Activated CD4-positive, alpha-beta memory T cell treated with anti-CD3 and anti-CD28 coated beads, Interleukin-2, amount 10 ng/mL, durations not matched to agents 7 days and 5 days (primary cell): ENCODE measurements at places on chromosomes 5 and 9.
A peak's percentile ranks its signal among the peaks of the same experiment; 100 is the strongest.

DNA sequence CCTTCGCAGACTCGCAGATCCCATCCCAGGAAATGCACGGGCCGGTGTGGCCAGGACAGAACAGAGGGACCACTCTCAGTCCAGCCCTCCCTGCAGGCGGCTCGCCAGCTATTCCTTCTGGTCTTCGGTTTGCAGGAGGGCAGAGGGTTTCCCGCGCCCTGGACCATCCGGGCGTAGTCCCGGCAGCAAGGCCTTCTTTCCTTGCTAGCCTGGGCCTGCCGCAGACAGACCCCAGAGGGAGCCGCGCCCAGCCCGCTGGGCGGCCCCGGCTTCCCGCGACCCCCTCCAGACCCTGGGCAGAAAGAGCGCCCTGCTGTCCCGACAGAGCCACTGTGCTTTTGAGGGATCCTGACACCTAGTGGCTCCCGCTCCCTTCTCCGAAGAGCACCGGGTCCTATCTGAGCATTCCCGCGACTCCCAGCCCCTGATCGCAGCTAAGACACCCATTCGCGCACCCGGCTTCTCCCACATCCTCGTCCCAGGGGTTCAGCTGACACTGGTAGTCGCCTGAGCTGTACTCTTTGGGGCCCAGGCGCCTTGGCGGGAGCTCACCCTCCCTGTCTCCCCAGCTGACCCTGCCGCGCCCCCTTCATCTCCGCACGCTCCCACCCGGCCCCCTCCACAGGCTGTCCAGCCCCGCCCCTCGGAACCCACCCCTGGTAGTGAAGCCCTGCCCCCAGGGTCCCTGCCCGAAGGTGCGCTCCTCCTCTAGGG, 1.1 kb downstream of the CFAP90 start:
- no peak for DNase-seq

GRCh38 chr9:115208501-115208900, 90.5 kb upstream of the TNC start:
- no peak for DNase-seq

GRCh38 chr9:18238752-18239447, 235.1 kb upstream of the ADAMTSL1 start:
- DNase-seq, result no peak

GRCh38 chr9:77729177-77729576, 81.1 kb upstream of the GNA14 start:
- DNase-seq, result no peak

DNA sequence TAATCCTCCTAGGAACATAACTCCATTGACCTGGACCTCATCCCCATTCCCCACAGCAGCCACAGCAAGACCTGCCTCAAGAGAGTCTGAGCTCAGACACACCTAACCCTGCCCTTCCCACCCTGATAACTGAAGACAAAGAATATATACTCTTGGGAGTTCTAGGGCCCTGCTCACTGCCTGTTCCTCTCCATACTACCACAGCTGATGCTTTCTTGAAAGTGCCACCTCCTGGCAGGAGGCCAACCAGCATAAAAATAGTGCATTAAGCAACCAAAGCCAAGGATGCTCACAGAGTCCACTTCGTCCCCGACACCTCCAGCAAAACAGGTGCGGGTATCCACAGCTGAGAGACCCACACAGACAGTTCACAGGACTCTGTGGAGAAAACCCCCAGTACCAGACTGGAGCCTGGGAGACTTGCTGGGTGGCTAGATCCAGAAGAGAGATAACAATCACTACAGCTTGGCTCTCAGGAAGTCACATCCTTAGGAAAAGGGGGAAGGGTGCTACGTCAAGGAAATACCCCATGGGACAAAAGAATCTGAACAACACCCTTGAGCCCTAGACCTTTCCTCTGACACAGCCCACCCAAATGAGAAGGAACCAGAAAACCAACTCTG, 23.5 kb downstream of the FAM114A2 start:
- DNase-seq, result no peak

GRCh38 chr9:136693490-136694162, 6.4 kb upstream of the AGPAT2 start:
- DNase-seq, result no peak

DNA sequence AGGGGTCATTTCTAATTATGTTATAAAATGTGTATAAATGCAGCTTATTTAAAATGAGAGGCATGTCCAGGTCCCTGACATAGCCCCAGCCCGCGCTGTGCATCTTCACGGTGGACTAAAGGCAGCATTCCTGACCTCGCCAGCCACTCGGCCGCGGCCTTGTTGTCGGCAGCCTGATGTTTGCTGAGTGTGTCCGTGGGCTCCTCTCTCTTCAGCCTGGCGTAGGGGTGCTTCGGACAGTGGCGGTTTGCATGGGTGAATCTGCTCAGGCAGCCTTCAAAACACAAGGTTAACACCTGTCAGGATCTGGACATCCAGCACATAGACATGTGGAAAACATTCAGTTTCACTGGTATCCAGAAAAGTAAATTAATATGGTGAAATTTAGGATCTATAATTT, 8.8 kb upstream of the SLC35D2 start:
- DNase-seq, result no peak

GRCh38 chr9:98328141-98328540, 72.7 kb upstream of the TBC1D2 start:
- no peak for DNase-seq

GRCh38 chr5:92518318-92518904, 1062.6 kb downstream of the NR2F1-AS1 start:
- DNase-seq, result no peak

GRCh38 chr9:109499093-109499630, 1.1 kb upstream of the PTPN3 start:
- DNase-seq, result no peak

DNA sequence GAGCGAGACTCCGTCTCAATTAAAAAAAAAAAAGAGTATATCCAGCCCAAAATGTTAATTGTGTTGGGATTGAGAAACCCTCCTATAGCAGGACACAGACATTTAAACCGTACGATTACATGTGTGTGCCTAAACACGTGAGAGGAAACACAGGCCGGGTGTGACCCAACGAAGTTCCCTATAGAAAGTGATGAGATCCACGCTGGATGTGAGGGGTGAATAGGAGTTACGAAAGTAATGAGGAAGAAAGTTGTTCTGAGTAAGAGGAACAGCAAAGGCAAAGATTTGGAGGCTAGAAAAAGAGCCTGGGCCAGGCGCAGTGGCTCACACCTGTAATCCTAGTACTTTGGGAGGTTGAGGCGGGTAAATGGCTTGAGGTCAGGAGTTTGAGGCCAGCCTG, 13.6 kb downstream of the NAIF1 start:
- no peak for DNase-seq

GRCh38 chr5:99929067-99929805, 605.9 kb upstream of the FAM174A start:
- no peak for DNase-seq

DNA sequence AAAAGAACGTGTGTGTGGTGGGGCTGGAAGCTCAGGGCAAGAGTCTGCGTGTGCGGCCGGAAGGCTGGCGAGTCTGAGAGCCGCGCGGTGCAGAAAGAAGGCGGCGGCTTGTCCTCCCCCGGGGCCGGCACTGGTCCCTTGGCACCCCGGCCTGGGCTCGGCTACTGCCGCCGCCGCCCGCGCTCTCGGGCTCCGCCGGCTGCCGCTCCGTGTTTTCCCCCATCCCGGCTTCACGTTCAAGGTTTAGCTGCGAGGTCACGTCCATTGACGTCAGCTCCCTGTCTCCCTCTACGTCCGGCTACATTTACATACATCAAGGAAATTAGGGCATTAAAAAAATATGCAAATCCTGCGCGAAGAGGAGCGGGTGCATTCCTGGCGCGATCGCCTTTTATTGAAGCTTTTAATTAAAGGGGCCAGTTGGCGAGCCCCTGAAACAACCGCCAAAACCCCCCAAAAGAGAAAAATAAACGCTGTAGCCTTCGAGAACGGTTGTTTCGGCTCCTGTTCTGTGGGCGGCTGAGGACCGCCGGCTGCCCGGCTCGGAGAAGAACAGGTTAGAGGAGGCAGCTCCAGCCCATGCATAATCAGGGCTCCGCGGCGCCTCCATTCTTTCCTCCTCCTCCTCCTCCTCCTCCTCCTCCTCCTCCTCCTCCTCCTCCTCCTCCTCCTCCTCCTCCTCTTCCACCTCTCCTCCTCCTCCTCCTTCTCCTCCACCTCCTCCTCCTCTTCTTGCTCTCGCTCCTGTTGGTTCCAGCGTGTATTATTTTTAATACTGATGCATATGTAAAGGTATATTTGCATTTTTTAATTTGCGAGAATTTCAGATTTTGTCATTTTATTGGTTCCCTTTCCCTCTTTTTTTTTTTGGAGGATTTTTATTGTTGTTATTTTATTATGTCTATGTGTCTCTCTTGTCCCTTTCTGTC, 207.0 kb downstream of the MEF2C start:
- no peak for DNase-seq

DNA sequence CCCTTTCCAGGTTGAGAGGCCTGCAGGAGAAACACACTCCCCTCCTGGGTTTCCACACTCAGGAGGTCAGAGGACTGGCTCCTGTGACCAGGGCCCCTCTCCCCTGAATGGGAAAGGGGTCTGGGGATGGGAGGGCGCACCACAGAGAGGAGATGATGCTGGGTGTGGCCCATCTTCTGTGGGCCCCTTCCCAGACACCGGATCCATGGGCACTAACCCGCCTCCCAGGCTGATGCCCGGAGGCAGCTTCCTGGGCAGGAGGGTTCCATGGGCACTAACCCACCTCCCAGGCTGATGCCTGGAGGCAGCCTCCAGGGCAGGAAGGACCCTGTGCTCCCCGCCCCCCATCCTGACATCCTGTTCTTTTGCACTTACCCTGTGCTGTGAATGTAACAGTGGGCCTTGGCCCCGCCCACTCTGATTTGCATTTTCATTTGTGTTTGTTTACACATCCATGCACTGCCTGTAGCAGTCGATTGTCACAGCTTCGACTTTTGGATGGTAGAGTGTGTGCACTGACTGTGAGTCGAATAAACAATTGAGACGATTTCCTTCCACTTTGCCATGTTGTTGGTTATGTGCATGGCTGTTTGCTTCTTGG, 9.3 kb upstream of the DOLPP1 start:
- DNase-seq, result peak; percentile 54

DNA sequence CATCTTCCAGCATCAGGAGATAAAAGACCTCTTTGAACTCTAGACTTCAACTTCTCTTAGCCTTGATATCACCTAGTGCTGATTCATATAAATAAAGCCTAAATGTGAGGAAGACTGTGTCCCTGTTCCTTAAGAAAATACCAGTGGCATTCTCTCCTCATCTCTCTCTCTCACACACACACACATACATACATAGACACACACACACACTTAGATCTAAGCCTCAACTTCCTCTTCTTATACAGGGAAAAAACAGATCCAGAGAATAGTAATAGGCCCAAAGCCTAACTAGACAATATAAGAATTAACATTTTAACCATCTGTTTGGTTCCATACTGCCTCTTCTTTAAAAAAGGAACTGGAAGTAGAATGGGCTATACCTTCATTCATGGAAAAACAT, 195.3 kb upstream of the NR4A3 start:
- DNase-seq, result no peak

- no peak for DNase-seq
Observed at GRCh38 chr5:157820593-157821252, 38.2 kb downstream of the CLINT1 start.

DNA sequence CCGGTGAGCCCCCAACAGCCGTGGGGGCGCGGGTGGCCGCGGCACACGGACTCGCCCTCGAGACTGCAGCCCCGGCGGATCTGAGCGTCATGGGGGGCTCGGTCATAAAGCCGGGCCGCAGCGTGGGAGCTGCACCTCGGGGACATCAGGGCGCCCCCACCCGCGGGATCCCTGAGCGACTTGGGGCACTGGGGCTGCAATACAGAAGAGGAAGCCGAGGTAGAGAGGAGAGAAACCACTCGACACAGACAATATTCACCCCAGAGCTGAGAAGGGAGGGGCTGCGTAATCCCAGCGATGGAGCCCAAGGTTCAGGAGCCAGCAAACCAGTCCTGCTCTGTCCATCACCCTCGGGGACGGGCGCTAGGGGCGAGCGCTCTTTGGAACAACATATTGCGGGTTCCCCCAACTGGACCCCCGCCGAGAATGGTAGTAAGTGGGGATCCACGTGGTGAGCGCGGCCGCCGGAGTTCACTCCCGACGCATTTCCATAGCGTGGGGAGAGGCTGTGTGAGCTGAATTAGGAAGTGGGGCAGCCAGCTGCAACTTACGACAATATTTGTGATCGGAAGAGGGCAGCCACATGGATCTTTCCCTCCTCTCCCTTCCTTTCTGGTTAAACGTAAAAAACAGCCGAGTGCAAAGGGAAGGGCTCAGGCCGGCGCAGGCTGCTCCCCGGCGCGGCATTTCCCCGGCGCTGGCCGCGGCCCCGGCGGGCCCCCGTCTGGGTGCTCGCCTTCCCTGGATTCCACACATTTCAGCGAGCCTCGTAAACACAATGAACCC, 9.9 kb downstream of the PTCH1 start:
- peak; percentile 31 for DNase-seq

- DNase-seq, result no peak
Observed at GRCh38 chr5:926417-927171, 33.9 kb downstream of the TRIP13 start.

GRCh38 chr5:14109041-14109747, 33.9 kb upstream of the TRIO start:
- DNase-seq, result peak; percentile 41

DNA sequence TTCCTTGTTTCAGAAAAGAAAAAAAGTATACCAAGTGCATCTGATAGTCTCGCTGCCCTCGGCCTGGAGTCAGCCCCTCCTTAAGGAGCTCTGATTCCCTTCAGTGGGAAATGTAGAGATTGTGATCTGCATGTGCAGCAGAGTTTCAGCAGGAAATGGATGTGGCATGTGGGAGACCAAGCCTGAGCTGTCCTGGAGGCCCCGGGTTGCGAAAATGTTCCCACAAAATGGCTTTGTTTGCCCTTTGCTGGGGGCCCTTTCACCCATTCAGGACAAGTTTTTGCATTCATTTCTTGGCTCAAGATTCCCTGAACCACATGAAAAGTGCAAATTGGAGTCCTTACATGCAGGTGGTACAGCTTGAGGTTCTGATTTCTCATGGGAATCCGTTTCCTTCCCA, 230.9 kb downstream of the GADD45G start:
- no peak for DNase-seq

DNA sequence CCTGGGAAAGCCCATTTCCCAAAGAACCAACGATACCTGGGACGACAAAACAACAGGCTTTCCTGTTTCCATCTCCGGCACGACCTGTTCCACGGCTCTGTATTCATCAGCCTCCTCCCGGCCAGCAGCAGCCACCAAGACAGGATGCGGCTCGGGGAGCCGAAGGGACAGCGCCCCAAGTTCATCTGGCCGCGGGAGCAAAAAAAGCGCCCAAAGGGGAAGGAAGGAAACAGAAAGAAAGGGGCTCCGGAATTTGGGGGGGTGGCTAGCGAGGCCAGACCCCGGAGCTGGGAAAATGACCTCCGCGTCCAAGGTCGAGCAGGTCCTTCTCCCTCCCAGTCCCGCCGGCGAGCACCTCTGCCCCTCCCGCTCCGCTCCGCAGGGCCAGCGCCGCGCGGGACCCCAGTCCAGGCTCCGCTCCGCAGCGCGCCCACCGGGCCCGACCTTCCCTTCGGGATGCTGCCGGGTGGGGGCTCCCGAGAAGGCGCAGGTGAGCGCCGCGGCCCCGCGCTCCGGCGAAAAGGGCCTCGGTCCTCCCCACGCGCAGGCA, 608 bp downstream of the ELOVL7 start:
- peak; percentile 24 for DNase-seq

GRCh38 chr9:101191723-101192122, 163.2 kb downstream of the PLPPR1 start:
- DNase-seq, result no peak

- DNase-seq, result no peak
Observed at GRCh38 chr5:134271059-134271458, 45.2 kb upstream of the PPP2CA start.
